ENCODE measurements at places on chromosomes 6 and 20.

DNA sequence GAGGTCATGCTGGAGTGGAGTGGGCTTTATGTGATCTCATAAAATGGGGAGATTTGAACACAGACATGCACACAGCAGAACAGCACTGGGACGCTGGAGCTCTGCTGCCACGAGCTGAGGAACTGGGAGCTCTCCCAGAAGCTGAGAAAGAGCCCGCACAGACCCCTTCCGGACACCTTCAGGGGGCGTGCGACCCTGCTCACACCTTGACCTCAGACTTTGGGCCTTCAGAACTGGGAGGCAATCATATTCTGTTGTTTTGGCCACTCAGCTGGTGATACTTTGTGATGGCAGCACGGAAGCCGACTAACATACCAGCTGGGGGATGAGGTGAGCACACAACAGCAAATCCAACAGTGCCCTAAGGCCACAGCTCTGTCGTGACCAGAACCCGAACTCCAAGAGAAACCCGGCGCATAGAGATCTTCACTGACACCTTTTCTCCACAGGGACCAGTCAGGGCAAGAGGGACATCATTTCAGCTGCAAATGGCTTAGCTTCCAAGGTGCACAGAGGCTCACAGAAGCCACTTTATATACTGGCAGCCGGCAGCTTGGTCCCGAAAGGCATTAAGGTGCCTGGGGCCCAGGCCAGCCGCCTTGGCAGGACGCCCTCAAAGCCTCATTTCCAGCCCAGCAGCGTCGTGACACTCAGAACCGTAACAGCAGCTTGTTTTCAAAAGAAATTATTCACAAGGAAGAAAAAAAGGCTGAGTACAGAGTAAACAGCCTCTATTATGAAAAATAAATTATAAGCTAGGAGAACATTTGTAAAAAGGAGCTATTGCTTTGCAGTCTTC, 89.3 kb downstream of the RNASET2 start:
- DNase-seq = no peak

- no peak for DNase-seq
Observed at GRCh38 chr6:157648561-157648960, 174.5 kb upstream of the SNX9 start.

DNA sequence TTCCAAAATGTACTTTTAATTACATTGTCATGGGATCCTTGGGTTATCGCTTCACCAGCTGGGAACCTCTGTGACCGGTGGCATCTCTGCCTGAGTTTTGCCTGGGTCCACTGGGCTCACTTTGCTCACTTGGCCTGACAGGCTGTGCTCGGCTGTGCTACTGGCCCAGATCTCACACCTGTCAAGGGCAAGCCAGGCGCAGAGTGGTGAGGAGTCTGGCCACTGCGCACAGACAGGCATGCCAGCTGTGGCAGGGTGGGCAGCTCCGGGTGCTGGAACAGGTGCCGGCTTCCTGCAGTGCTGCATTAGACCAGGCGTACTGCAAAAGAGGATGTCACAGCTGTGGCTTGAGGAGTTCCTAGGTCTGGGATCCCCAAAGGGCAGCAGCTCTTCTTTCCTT, 489.8 kb downstream of the TENT5A start:
- no peak for DNase-seq

DNA sequence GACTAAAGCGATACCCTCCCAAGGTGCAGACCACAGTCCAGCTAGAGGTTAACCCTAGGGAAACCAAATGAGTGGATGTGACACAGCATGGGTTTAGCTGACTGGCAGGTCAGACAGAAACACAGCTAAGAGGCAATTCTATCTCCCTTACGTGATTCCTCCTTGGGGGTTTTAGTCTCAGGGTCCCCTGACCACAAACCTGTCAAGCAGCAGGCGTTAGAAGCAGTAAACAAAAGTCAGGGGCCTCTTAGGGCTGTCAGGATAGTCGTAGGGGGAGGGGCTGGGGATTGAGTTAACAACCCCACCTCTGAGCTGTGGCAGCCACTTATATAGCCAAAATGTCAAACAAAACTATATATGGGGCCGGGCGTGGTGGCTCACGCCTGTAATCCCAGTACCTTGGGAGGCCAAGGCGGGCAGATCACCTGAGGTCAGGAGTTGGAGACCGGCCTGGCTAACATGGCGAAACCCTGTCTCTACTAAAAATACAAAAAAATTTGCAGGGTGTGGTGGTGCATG, 13.6 kb downstream of the KCNK5 start:
- DNase-seq = no peak

- no peak for DNase-seq
Observed at GRCh38 chr20:3013771-3014170, 29.7 kb upstream of the GNRH2 start.

GRCh38 chr6:32816746-32817204, at the start of gene HLA-DOB:
Gene HLA-DOB, minus strand, starts transcription at chr6:32817002. Its CDS starts 51 bp downstream, at chr6:32816951.
- no peak for DNase-seq

- no peak for DNase-seq
Observed at GRCh38 chr20:47825011-47825762, 39.9 kb upstream of the SULF2 start.

GRCh38 chr6:100296810-100297544, 167.7 kb downstream of the SIM1 start:
- no peak for DNase-seq
